Activated CD4-positive, alpha-beta T cell treated with anti-CD3 and anti-CD28 coated beads for 4 hours (primary cell): ENCODE measurements at places on chromosomes 7 and 10.

DNA sequence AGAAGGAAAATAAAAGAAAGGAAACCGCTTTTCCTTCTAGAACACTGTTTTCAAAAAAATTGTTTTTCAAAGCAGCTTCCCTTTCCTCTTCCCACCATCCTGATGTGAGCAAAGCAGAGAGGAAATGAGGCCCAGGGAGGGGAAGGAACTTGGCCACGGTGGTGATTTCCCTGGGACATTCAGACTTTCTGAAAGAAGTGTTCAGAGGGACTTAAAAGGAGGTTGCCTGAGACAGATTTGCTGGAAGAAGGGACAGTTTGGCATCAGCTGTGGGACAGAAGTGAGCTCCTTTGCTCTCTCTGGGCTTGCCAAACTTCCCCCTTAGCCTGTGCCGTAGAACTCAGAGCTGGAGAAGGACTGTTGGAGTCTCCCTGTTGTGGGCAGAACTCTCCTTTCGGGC, 30.3 kb downstream of the ADCYAP1R1 start:
- DNase-seq, result no peak

DNA sequence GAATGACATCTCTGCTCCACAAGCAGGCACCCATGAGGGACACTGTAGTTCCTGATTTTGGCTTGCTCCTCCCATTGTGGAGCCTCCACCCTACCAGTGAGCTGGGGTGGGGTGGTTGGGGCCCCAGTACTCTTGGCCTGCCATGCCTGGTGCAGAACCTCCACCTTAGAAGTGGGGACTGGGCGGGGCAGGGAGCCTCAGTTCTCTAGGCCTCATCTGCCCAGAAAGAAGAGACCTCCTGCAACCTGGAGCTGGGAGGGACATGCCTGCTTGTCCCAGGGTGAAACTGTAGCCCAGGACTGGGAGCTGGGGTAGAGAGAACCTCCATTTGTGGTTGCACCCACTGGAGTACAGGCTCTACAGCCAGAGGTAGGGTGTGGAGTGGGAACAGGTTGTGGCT, 14.4 kb downstream of the RAMP3 start:
- no peak for DNase-seq

GRCh38 chr7:158174947-158175346, 412.7 kb downstream of the PTPRN2 start:
- DNase-seq, result no peak

- DNase-seq, result no peak
Measured at GRCh38 chr10:3312403-3312940, 139.9 kb upstream of the PITRM1 start.

DNA sequence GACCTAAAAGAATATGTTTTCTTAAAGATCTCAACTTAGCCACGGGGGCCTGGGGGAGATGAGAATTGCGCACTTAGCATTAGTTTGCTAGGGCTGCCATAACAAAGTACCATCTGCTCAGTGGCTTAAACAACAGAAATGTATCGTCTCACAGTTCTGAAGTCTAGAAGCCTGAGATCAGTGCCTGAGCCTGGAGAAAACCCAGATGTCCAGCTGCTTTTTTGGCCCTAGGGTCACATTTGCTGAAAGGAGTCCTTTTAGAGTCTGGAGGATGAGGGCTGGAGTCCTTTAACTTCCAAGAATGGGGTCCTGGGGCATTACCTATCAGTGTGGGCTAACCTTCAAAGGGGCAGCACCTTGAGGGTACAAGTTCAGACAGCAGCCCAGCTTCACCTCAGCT, 48.2 kb downstream of the SMURF1 start:
- no peak for DNase-seq

DNA sequence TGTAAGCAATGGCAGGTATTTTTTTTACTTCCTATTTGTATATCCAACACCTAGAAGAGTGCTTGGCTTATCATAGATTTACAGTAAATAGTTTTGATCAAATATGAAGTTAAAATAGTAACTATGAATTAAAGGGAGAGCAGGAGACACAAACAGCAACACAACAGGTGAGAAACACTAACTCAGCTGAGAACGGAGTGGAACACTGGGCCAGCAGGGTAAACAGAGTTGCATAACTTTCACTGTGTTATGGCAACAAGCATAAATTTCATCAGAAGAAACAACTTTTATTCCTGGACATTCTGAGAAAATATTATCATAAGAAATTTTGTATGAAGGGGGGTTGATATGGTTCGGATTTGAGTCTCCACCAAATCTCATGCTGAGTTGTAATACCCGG, 52.2 kb upstream of the SMIM30 start:
- DNase-seq, result no peak

- DNase-seq, result no peak
Measured at GRCh38 chr10:132133005-132133404, 53.7 kb upstream of the DPYSL4 start.

DNA sequence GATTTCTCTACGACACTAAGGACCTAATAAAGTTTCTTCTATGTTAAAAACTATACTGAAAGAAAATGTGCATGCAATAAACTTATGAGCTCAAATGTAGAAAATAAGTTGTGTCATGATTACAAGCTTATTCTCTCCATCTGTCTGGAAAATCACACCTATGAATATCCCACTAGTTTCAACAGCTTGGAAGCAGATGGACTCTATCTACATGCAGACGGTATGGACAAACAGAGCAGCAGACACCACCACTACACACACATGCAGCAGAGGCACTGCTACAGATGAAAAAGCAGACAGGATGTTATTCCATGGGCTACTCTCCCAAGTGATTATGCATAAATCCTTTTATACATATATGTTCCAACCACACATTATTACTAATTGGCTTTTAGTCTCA, 123.4 kb upstream of the TARP start:
- no peak for DNase-seq

DNA sequence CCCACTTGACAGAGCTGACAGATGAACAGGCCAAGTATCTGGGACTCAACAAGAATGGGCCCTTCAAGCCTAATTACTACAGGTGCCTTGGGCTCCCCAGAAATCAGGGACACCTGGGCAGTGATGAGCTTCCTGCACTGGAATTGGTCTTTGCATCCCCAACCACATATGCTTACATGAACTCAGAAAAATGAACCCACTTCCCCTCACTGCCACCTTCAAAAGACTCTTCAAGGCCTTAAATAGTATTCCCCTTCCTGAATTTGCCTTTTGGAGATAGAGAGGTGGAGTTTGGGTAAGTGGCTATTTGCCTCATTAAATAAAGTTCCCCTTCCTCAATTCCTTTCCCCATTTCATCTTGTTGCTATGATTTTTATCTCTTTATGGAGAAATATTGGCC, 7.8 kb upstream of the STRIP2 start:
- no peak for DNase-seq

DNA sequence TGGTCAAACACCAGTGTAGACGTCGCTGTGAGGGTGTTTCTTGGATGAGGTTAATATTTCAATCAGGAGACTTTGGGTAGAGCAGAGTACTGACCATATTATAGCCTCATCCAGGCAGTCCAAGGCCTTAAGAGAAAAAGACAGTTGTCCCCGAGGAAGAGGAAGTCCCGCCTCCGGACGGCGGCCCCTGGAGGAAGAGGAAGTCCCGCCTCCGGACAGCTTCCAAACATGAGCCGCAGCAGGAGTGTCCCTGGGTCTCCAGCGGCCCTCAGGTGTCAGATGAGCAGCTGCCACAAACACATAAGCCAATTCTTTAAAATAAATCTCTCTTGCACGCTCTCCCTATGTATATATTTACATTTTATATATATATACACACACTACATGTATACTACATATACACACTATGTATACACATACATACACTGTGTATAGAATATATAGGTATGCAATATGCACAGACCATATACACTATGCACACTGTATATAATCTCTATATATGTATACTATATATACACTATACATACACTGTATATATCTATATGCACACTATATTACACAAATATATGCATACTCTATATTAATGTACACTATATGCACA, 37.5 kb downstream of the PWWP2B start:
- no peak for DNase-seq

- DNase-seq, result no peak
Measured at GRCh38 chr10:553233-553632, 136.2 kb downstream of the DIP2C start.

- DNase-seq, result no peak
Measured at GRCh38 chr10:92074126-92074887, 150.7 kb downstream of the BTAF1 start.
